ENCODE measurements at places on chromosomes 6 and 20. TPM values are rescaled to one million over a fixed set of nuclear protein-coding genes. Genes with fewer than 3 reads are reported as not detected.
A peak's percentile ranks its signal among the peaks of the same experiment; 100 is the strongest.

- no peak for DNase-seq
- no peaks in the 10 kb centered on the region for H3K27me3 ChIP-seq
- peaks cover 13% of the 10 kb centered on the region for H3K4me1 ChIP-seq
- H3K27ac ChIP-seq: no peak overlapping the region
Measured at GRCh38 chr6:110095101-110095500, 84.4 kb downstream of the WASF1 start.

DNA sequence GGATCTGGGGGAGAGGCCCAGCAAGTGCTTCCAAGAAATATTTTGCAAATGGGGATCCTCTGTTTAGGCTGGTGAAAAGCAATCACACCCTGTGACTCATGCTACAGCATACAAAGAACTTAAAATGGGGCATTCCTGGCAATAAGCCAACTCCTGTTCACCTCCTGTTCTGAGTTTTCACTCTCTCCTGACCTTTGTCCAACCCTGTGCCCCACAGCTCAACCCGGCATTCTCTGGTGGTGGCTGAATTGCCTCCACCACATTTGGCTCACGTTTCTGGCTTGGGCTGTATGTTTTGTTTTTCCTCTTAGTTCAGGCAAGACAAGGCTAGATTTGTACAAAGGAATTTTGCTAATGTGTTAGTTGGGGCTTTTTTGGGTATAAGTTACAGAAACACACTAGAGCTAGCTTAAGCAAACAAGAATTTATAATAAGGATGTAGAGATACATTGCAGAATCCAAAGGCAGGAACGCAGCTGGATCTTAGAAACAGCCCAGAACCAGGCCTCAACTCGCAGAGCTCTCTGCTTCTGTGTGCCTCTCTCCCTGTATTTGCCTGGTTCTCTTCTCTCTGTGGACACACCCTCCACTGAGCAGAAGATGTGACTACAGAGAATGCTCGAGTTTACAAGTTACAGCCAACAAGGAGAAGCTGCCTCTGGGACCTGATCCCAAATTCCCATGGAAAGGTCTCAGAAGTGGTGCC is 9.4 kb downstream of the ABCC10 start:
- peaks cover 18% of the 10 kb centered on the region for H3K4me1 ChIP-seq
- H3K4me3 ChIP-seq: no peak overlapping the region

GRCh38 chr20:61317966-61318530 is 66.0 kb downstream of the CDH4 start:
- no peaks in the 10 kb centered on the region for H3K27me3 ChIP-seq
- H3K4me3 ChIP-seq: no peak overlapping the region
- H3K27ac ChIP-seq: no peak overlapping the region
- H3K36me3 ChIP-seq: no peaks in the 10 kb centered on the region
- no peaks in the 10 kb centered on the region for H3K4me1 ChIP-seq

- no peak overlapping the region for H3K4me3 ChIP-seq
- no peaks in the 10 kb centered on the region for H3K4me1 ChIP-seq
- no peak for DNase-seq
- no peak overlapping the region for H3K27ac ChIP-seq
- H3K36me3 ChIP-seq: peaks cover 72% of the 10 kb centered on the region
Measured at GRCh38 chr20:24978513-24978912, 14.0 kb downstream of the APMAP start.

GRCh38 chr6:35596448-35597442 is 84.0 kb upstream of the TULP1 start:
- peaks cover 59% of the 10 kb centered on the region for H3K36me3 ChIP-seq
- peak overlapping the region; percentile 62 for H3K27ac ChIP-seq
- H3K4me3 ChIP-seq: no peak overlapping the region

DNA sequence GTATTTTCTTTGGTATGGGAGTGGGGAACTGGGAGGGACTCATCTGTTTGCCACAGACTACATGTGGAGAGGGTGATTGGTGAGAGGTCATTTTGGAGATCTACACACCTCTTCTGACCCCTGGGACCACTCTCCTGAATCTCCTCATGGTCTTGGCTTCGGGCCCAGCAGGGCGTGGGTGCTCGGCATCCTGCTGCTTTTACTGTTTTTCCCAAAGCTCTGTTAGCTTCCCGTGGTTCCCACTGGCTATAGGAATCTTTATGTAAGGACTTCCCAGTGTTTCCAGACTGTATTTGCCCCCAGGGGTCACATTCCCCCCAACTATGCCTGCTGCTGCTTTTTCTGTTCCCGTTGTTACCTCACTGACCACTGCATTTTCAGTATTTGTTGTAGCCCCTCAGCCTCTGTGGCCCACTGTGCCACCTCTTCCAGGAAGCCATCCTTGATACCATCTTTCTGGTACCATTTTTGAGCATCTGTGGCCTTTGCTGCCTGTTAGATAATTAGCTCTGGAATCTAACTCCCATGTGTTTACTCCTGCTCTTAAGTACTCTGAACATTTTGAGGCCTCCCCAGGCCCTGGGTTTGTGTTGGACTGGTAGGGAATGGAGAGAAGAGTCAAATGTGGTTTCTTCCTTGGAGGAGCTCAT is 14.9 kb downstream of the PLCG1 start:
- no peaks in the 10 kb centered on the region for H3K27me3 ChIP-seq
- peaks cover 66% of the 10 kb centered on the region for H3K4me1 ChIP-seq
- H3K4me3 ChIP-seq: no peak overlapping the region
- H3K36me3 ChIP-seq: no peaks in the 10 kb centered on the region
- no peak for DNase-seq

DNA sequence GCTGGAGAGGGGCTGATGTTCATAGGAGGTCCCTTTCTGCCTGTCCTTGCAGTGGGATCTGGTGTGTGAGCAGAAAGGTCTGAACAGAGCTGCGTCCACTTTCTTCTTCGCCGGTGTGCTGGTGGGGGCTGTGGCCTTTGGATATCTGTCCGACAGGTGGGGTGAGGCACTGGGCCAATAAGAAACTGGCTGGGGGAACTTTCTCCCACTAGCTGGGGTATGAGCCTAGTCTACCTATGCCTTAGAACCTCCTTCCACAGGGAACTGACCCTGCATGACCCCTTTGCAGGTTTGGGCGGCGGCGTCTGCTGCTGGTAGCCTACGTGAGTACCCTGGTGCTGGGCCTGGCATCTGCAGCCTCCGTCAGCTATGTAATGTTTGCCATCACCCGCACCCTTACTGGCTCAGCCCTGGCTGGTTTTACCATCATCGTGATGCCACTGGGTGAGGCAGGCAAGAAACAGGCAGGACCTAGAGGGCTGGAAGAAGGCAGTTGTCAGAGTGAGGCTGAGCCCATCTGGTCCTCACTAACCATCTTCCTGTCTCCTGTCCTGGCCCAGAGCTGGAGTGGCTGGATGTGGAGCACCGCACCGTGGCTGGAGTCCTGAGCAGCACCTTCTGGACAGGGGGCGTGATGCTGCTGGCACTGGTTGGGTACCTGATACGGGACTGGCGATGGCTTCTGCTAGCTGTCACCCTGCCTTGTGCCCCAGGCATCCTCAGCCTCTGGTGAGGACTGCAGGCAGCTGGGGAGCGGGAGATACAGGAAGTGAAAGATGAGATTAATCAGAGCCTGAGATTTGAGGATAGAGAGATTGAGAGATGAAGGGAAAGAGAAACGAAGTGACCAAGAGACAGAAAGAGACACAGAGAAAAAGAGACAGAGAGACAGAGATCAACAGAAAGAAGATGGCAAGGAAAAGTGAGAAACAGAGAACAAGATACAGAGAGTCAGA is 1.6 kb downstream of the SLC22A7 start:
- H3K4me1 ChIP-seq: no peaks in the 10 kb centered on the region
- no peaks in the 10 kb centered on the region for H3K27me3 ChIP-seq
- DNase-seq: no peak
- H3K36me3 ChIP-seq: no peaks in the 10 kb centered on the region

DNA sequence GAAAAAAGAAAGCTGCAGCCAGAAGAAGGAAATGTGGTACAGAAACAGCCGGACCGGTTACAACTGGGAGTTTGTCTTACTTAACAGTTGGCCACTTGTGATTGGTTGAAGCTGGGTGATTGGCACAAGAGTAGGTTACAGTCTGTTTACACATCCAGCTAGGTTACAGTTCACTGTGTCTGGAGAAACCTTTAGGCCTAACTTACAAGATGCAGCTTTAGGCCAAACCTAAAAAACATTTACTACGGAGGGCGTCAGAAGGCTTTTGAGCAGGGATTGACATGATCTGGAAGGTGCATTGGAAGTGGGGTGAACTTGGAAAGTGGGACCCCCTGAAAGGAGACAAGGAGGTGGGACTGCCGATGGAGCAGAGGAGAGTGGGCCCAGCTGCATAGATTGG is 122.3 kb downstream of the BANF2 start:
- DNase-seq: peak; percentile 70
- H3K27ac ChIP-seq: peak overlapping the region; percentile 62
- H3K4me1 ChIP-seq: peaks cover 17% of the 10 kb centered on the region
- no peaks in the 10 kb centered on the region for H3K27me3 ChIP-seq

- H3K4me3 ChIP-seq: no peak overlapping the region
- H3K27ac ChIP-seq: no peak overlapping the region
- H3K36me3 ChIP-seq: no peaks in the 10 kb centered on the region
- no peak for DNase-seq
Measured at GRCh38 chr6:91352878-91353277, 766.0 kb upstream of the MAP3K7 start.

GRCh38 chr20:31823360-31824124 is 4.4 kb downstream of the MYLK2 start:
- H3K4me3 ChIP-seq: no peak overlapping the region
- H3K4me1 ChIP-seq: peaks cover 10% of the 10 kb centered on the region
- no peak overlapping the region for H3K27ac ChIP-seq
- DNase-seq: no peak
- no peaks in the 10 kb centered on the region for H3K27me3 ChIP-seq

GRCh38 chr6:63636518-63637021 is 968 bp downstream of the PHF3 start:
- H3K27me3 ChIP-seq: no peaks in the 10 kb centered on the region
- peak overlapping the region; percentile 92 for H3K27ac ChIP-seq
- H3K4me1 ChIP-seq: peaks cover 35% of the 10 kb centered on the region
- H3K36me3 ChIP-seq: no peaks in the 10 kb centered on the region

DNA sequence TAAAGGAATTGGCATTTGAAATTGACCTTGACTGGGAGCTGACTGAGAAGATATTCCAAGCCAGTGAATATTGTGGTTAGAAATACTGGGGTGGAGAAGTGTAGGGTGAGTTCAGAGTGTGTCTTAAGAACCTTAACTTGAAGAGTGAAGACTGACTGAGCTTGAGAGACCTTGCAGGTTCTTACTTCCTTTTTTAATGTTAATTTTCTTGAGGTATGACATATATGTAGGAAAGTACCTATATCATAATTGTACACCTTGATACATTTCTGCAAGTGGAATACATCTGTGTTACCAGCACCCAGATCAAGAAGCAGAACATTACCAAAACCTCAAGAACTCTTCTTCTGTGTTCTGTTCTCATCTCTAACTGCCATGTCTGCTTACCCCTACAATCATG is 11.0 kb downstream of the DHX35 start:
- H3K4me1 ChIP-seq: no peaks in the 10 kb centered on the region
- no peak overlapping the region for H3K27ac ChIP-seq
- DNase-seq: no peak
- no peak overlapping the region for H3K4me3 ChIP-seq
- H3K36me3 ChIP-seq: peaks cover 4% of the 10 kb centered on the region

GRCh38 chr6:49980898-49981297 is 11.5 kb upstream of the DEFB113 start:
- H3K36me3 ChIP-seq: no peaks in the 10 kb centered on the region
- no peaks in the 10 kb centered on the region for H3K27me3 ChIP-seq
- no peak overlapping the region for H3K4me3 ChIP-seq
- no peak for DNase-seq
- no peak overlapping the region for H3K27ac ChIP-seq

- H3K27ac ChIP-seq: no peak overlapping the region
- no peaks in the 10 kb centered on the region for H3K36me3 ChIP-seq
- no peak overlapping the region for H3K4me3 ChIP-seq
- H3K4me1 ChIP-seq: peaks cover 12% of the 10 kb centered on the region
- H3K27me3 ChIP-seq: no peaks in the 10 kb centered on the region
Measured at GRCh38 chr6:55836481-55836880, 38.9 kb downstream of the BMP5 start.

DNA sequence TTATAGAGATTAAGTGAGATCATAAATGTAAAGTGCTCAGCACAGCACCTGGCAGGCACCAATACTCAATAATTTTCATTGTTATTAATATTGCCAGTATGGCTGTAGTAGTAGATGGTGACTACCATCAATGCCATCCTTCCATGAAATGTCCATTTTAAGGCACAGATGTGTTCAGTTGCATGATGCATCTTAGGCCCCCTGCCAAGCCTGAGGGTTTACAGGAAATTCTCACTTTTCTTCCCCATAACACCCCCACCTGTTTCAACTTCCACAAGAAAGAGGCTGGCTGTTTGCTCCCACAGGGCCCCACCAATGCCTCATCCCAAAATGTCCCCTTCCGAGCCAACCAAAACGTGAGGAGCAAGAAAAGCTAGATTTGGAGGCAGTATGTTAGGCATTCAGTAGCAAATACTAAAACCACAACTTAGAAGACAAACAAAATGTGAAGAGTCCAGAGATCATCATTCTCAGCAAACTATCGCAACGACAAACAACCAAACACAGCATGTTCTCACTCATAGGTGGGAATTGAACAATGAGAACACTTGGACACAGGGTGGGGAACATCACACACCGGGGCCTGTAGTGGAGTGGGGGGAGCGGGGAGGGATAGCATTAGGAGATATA is 110.6 kb upstream of the NHSL1 start:
- no peak overlapping the region for H3K27ac ChIP-seq
- no peaks in the 10 kb centered on the region for H3K4me1 ChIP-seq
- H3K27me3 ChIP-seq: no peaks in the 10 kb centered on the region
- H3K36me3 ChIP-seq: no peaks in the 10 kb centered on the region
- no peak for DNase-seq

- H3K27me3 ChIP-seq: no peaks in the 10 kb centered on the region
- DNase-seq: peak; percentile 53
- peak overlapping the region; percentile 70 for H3K27ac ChIP-seq
- H3K36me3 ChIP-seq: peaks cover 11% of the 10 kb centered on the region
Measured at GRCh38 chr20:10634683-10635411, 39.0 kb downstream of the JAG1 start.

DNA sequence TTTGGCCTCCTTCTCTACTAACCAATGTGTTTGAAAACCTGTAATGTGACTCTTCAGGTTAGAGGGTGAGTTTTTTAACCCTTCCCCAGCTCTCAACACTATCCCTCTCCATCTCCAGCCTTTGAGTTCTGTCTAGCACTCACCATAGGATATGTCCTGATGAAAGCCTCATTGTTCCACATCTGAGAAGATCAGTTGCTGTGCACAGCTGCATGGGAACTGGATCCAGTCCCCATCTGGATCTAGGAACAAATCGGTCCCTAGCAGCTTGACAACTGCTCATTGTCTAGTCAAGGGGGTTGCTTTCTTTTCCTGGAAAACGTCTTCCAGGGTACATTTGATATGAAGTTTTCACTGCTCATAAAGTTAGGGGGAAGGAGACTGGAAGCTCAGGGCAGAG is 45.4 kb upstream of the AGPAT4 start:
- H3K4me3 ChIP-seq: no peak overlapping the region
- no peaks in the 10 kb centered on the region for H3K36me3 ChIP-seq
- H3K27me3 ChIP-seq: no peaks in the 10 kb centered on the region
- no peaks in the 10 kb centered on the region for H3K4me1 ChIP-seq
- DNase-seq: no peak
- H3K27ac ChIP-seq: no peak overlapping the region

- no peaks in the 10 kb centered on the region for H3K4me1 ChIP-seq
- no peak overlapping the region for H3K27ac ChIP-seq
- H3K27me3 ChIP-seq: peaks cover 9% of the 10 kb centered on the region
- no peak for DNase-seq
- H3K36me3 ChIP-seq: no peaks in the 10 kb centered on the region
Measured at GRCh38 chr20:24149881-24150307, 161.3 kb upstream of the GGTLC1 start.

The FITM2 gene
- 5.7 TPM for total RNA-seq

The PHACTR3 gene
- total RNA-seq: not detected

The ERGIC3 gene
- total RNA-seq: 254 TPM

The MOG gene
- not detected for total RNA-seq

The INSM1 gene
- total RNA-seq: 2.0 TPM

The RIPK1 gene
- 4.9 TPM for total RNA-seq

The PCMTD2 gene
- total RNA-seq: 95.3 TPM

The COL20A1 gene
- total RNA-seq: not detected

The BPIFB4 gene
- not detected for total RNA-seq

Data from stomach (tissue), 19 donors.